ENCODE measurements at places on chromosomes 12 and 14. TPM values are rescaled to one million over a fixed set of nuclear protein-coding genes. Genes with fewer than 3 reads are reported as not detected.

- no peak for DNase-seq
Measured at GRCh38 chr14:85617791-85618190, 87.8 kb downstream of the FLRT2 start.

DNA sequence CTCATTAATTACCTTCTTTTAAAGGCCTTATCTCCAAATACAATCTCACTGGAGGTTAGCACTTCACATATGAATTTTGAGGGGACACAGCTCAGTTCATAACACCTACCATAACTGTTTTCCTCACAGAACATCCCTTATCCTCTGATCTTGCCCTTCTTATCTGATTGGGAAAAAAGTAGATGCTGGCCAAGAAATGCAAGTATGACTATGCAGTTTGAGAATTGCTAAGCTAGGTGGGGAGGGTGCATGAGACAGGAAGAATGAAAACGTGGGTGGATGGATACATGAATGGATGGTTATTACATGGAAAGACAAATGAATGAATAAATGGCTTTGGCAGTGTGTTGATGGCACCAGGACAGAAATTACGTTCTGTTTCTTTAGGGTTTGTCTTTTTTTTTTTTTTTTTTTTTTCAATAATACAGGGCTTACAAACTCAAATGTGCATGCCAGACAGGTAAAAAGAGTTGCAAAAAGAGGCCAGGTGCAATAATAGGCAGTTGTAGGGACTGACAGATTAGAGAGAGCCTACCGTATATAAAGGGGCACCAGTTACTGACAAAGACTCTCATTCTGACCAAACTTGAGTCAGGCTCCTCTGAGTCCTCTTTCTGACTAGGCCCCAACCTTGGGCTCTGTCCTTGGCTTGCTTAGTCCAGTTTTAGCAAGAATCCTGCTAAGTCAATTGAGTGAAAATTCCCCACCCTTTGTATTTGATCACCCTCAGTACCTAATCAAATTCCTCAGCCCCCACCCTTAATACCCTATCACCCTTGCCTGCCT lies 304.9 kb downstream of the ZFP36L1 start:
- DNase-seq: no peak

GRCh38 chr14:34134484-34134883 lies 183.6 kb upstream of the EGLN3 start:
- no peak for DNase-seq

DNA sequence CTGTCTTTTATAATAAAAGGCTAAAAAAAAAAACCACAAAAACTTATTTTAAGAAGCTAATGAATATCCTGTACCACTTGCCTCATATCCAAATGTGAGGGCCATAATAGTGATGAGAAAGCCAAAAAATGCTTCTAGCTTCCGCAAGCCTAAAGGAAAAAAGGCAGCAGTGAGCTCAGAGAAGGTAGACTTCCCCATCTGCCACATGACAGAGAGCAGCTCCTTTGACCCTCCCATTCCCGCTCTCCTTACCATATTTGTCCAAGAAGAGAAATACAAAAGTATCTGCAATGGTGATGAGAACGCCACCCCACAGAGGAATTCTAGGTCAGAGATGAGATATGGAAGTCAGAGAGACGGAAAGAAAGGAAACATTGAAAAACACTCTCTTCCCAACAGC lies 27.1 kb downstream of the SLC11A2 start:
- no peak for DNase-seq

Gene HOXC12
- total RNA-seq: not detected

Gene TEX52
- total RNA-seq: not detected

Gene CEBPE
- total RNA-seq: not detected
